ENCODE measurements at places on chromosomes 3 and 15. TPM values are rescaled to one million over a fixed set of nuclear protein-coding genes. Genes with fewer than 3 reads are reported as not detected.

The RUBCN gene
- 423 TPM for total RNA-seq

The CDCP1 gene
- not detected for total RNA-seq

The CCDC80 gene
- total RNA-seq: not detected

The SLC28A2 gene
- not detected for total RNA-seq

The RASL12 gene
- not detected for total RNA-seq

The FMN1 gene
- 1.2 TPM for total RNA-seq

The ELL3 gene
- total RNA-seq: 90.0 TPM

The CCDC39 gene
- not detected for total RNA-seq

The SLITRK3 gene
- total RNA-seq: not detected

The GOLGA8O gene
- 1.2 TPM for total RNA-seq

The RAB7A gene
- total RNA-seq: 138 TPM

The STOML1 gene
- total RNA-seq: 8.3 TPM

The MKRN3 gene
- 0.66 TPM for total RNA-seq

The CPLX3 gene
- not detected for total RNA-seq

The PP2D1 gene
- total RNA-seq: not detected

The SGO1 gene
- total RNA-seq: 6.7 TPM

The MRPS11 gene
- 40.1 TPM for total RNA-seq

The POU1F1 gene
- total RNA-seq: not detected

The CLDN16 gene
- total RNA-seq: not detected

The INAFM2 gene
- total RNA-seq: 5.3 TPM

The C15orf62 gene
- total RNA-seq: 9.5 TPM

The ZBED2 gene
- 6.0 TPM for total RNA-seq

The LHFPL4 gene
- total RNA-seq: not detected

The SLC51A gene
- total RNA-seq: not detected

The PPP1R14D gene
- total RNA-seq: not detected

The SUSD5 gene
- total RNA-seq: 0.30 TPM

The SOX2 gene
- total RNA-seq: not detected

The CTDSPL gene
- not detected for total RNA-seq

The CCR9 gene
- 0.76 TPM for total RNA-seq

The RTP3 gene
- total RNA-seq: not detected

The TJP1 gene
- total RNA-seq: 0.10 TPM

The FBXO40 gene
- total RNA-seq: not detected

The WNT7A gene
- not detected for total RNA-seq

The EOMES gene
- 0.10 TPM for total RNA-seq

The ARHGAP31 gene
- total RNA-seq: 8.3 TPM

The RTP1 gene
- total RNA-seq: not detected

The CILP gene
- 0.36 TPM for total RNA-seq

Data from B cell (primary cell).